Hepatocyte (in vitro differentiated cells): ENCODE measurements at places on chromosomes 12 and 14.

DNA sequence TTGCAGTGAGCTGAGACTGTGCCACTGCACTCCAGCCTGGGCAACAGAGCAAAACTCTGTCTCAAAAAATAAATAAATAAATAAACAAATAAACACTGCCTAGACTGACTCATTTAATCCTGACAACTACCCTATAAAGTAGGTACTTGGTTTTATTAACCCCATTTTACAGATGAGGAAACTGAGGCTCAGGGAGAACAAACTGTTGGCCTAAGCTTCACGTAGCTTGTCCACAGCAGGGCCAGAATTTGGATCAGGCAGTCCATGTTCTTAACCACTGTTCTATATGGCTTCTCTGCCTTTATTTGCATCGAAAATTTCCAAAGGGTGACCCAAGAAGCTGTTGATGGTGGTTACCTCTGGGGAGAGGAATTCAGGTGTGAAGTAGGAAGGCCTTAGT lies 5.7 kb upstream of the POP5 start:
- H3K27me3 ChIP-seq = peaks cover 6% of the 10 kb centered on the region
- DNase-seq = no peak
- no peak overlapping the region for H3K4me3 ChIP-seq

GRCh38 chr12:132465269-132466190 lies 24.4 kb upstream of the FBRSL1 start:
- H3K4me1 ChIP-seq = peaks cover 7% of the 10 kb centered on the region
- no peaks in the 10 kb centered on the region for H3K27me3 ChIP-seq
- no peak overlapping the region for H3K27ac ChIP-seq
- peak; percentile 45 for DNase-seq
- H3K4me3 ChIP-seq = no peak overlapping the region

GRCh38 chr12:82672811-82673495 lies 13.8 kb upstream of the TMTC2 start:
- DNase-seq = no peak
- H3K27ac ChIP-seq = no peak overlapping the region
- H3K36me3 ChIP-seq = no peaks in the 10 kb centered on the region
- H3K4me3 ChIP-seq = no peak overlapping the region
- H3K4me1 ChIP-seq = no peaks in the 10 kb centered on the region
- H3K27me3 ChIP-seq = no peaks in the 10 kb centered on the region

DNA sequence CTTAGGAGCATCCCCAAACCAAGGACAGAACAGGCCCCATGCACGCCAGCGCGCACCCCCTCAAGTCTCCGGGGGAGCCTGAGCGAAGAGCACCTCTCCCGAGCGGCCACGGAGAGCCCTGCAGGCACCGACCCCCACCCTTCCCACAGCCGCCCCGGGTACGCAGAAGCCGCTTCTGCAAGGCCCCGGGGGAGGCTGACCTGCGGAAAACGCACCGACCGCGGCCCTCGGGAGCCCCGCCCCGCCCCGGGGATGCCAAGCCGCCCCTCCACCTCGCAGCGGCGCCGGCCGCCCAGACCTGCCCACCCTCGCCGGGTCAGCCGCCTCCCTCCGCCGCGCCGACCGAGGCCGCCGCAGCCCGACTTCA lies 385 bp downstream of the CAPRIN2 start:
- DNase-seq = no peak
- H3K4me1 ChIP-seq = peaks cover 16% of the 10 kb centered on the region
- H3K27me3 ChIP-seq = no peaks in the 10 kb centered on the region

DNA sequence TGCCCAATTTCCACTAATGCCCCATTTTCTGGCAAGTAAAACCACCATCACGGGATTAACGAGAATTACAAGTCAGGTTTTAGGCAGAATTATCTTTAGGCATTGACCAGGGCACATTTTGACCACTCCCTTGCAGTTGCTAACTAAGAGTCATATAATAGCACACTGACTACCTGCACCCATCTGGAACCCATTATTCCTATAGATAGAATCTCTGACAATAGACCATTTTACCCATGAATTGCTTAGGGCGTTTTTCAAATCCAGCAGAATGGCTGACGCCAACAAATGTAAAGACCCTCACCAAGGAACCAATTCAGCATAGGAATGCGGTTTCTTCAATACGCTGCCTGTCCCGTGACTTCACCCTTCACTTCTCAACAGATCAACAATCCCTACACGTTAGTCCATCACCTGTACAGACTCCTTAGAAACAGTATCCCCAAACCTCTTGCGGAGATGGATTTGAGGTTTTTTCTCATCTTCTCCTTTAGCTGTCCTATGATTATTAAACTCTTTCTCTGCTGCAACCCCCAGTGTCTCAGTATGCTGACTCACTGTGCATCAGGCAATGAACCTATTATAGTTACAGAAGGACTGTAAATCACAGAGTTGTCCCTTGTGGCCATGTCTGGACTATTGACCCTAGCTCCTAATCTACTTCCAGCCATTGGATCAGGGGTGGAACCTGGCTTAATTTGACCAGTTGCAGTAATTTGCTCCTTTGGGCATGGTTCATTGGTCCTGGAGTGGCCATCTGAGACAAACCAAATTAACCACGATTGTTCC lies 177.3 kb upstream of the PLXNC1 start:
- no peaks in the 10 kb centered on the region for H3K27me3 ChIP-seq
- no peaks in the 10 kb centered on the region for H3K36me3 ChIP-seq
- H3K27ac ChIP-seq = no peak overlapping the region
- H3K4me3 ChIP-seq = no peak overlapping the region
- no peaks in the 10 kb centered on the region for H3K4me1 ChIP-seq

GRCh38 chr12:111409403-111409779 lies 3.7 kb downstream of the SH2B3 start:
- H3K4me3 ChIP-seq = no peak overlapping the region
- H3K27ac ChIP-seq = no peak overlapping the region
- peaks cover 20% of the 10 kb centered on the region for H3K4me1 ChIP-seq

DNA sequence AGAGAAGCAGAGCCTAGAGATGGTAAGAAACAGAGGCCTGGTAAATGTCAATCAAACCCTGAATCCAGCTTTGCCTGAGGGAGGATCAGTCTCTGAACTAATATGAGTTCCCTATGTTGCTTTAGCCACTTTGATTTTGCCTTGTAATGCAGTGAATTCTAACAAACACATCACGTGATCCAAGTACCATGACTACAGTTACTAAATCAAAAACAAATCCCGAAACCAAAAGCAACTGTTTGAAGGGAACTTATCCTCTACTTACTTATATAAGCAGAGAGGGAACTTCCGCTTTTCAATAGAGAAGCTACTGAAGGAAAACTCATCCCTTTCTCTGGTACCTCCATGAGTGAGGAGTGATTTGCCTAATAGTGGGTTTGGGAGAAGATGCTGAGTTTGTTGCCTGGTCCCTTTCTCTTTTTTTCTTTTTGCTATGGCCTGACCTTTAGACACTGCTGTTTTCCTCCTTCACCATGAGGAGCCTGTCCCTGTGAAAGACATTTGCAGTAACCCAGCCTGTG lies 7.7 kb upstream of the PPTC7 start:
- no peaks in the 10 kb centered on the region for H3K4me1 ChIP-seq
- no peaks in the 10 kb centered on the region for H3K36me3 ChIP-seq
- H3K27me3 ChIP-seq = no peaks in the 10 kb centered on the region
- no peak for DNase-seq
- no peak overlapping the region for H3K4me3 ChIP-seq

- H3K36me3 ChIP-seq = no peaks in the 10 kb centered on the region
- no peaks in the 10 kb centered on the region for H3K4me1 ChIP-seq
- H3K27me3 ChIP-seq = no peaks in the 10 kb centered on the region
- no peak overlapping the region for H3K27ac ChIP-seq
- no peak for DNase-seq
- no peak overlapping the region for H3K4me3 ChIP-seq
Measured at GRCh38 chr12:93609281-93610192, 37.1 kb downstream of the SOCS2 start.

- H3K27ac ChIP-seq = no peak overlapping the region
- H3K4me3 ChIP-seq = no peak overlapping the region
- no peaks in the 10 kb centered on the region for H3K36me3 ChIP-seq
- DNase-seq = no peak
Measured at GRCh38 chr12:66550626-66551025, 128.2 kb downstream of the GRIP1 start.

- no peak overlapping the region for H3K4me3 ChIP-seq
- no peak overlapping the region for H3K27ac ChIP-seq
- no peaks in the 10 kb centered on the region for H3K36me3 ChIP-seq
- DNase-seq = no peak
- no peaks in the 10 kb centered on the region for H3K27me3 ChIP-seq
- H3K4me1 ChIP-seq = no peaks in the 10 kb centered on the region
Measured at GRCh38 chr12:91056488-91056887, 1.3 kb downstream of the KERA start.

DNA sequence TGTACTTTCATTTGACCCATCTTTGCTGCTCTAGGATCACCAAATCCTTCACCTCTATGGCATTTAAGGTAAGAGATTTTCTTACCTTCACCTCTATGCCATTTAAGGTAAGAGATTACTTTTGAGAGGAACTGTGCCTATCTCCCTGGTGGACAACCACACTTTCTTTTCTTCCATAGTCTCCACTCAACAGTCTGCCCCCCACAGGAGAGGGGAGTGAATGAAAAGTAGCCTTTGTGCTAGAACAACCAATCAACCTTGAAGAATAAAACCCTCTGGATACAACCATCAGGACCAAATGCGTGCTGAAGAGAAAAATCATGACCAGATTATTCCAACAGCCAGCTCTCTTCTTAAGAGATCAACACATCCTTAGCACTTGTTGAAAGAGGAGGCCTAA lies 258.6 kb upstream of the TMPO start:
- no peak for DNase-seq
- no peaks in the 10 kb centered on the region for H3K27me3 ChIP-seq
- no peak overlapping the region for H3K4me3 ChIP-seq
- H3K4me1 ChIP-seq = no peaks in the 10 kb centered on the region
- no peaks in the 10 kb centered on the region for H3K36me3 ChIP-seq
- H3K27ac ChIP-seq = no peak overlapping the region

DNA sequence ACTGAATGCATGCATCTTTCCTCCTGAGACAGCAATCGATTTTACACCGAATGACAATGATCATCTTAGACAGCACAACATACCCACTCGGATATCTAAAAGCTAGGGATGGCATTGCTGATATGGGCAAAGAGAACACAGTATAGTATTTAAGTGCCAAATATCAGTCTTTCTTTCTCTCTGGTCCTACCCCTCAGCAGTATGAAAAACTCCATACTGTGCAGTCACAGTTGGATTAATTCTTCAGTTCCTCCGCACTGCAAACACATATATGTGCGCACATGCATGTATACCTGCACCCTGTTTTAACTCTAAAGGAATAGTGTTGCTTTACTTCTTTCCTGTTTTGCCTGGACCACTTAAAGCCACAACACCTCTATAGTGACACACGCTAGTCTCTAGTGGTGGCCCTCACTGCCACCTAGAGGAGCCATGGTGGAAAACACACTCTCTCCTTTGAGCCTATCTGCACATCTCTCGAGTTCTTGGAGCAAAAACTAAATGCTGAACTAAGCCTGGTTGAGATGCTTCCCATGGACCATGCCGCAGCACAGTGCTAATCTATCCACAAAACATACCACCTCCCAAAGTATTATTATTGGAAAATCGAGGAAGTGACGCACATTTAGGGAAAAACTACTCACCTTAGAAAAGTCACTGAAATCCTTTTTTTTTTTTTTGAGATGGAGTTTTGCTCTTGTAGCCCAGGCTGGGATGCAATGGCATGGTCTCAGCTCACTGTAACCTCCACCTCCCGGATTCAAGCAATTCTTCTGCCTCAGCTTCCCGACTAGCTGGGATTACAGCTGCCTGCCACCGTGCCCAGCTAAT lies 11.9 kb downstream of the TMEM52B start:
- no peak overlapping the region for H3K27ac ChIP-seq
- no peaks in the 10 kb centered on the region for H3K27me3 ChIP-seq
- peak; percentile 80 for DNase-seq
- no peak overlapping the region for H3K4me3 ChIP-seq
- H3K4me1 ChIP-seq = no peaks in the 10 kb centered on the region

DNA sequence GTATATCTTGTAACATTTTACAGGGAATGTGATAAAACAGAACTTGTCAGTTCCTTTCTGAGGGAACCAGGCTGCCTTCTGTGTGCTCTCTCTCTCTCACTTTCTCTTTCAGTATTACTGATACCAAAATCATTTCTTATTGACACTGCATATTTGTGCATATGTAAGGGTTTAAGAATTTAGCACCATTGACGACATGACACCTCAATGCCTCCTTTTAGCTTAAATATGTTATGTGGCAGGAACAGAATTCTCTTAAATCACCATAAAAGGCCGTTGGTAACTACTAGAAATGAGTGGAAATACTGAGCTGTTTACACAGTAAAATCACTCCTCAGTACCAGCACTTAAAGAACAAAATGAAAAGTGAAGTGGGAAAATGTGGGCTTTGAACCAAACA lies 457.7 kb upstream of the SYT1 start:
- H3K4me3 ChIP-seq = no peak overlapping the region
- no peaks in the 10 kb centered on the region for H3K27me3 ChIP-seq
- no peak for DNase-seq
- H3K27ac ChIP-seq = no peak overlapping the region

- H3K27ac ChIP-seq = peak within 1 kb of the TSS; percentile 98
- no peaks in the 10 kb centered on the region for H3K36me3 ChIP-seq
- H3K4me3 ChIP-seq = peak within 1 kb of the TSS; percentile 12
- H3K4me1 ChIP-seq = peaks cover 5% of the 10 kb centered on the region
- DNase-seq = peak; percentile 89
- no peaks in the 10 kb centered on the region for H3K27me3 ChIP-seq
Measured at GRCh38 chr14:24307575-24308341, at the start of gene CIDEB. Gene CIDEB, minus strand, starts transcription at chr14:24307977. Its CDS starts 119 bp downstream, at chr14:24307858.

DNA sequence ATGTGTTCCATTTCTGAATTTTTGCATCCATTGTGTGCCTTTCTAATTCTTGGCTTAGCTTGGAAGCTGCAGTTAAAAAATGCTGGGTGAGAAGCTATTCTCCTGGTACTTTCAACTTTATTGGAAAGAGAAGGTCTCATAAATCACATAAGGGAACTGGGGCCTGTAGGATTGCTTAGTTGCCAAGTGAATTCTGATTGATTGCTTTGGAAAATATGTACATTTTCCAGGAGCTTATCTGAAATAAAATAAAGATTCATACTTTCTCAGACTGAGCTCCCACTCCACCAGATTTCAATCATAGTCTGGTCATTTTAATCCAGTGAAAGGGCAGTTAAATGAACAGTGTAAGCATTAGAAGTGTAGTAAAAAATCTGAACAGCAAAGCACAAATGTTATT lies 50.0 kb upstream of the PRICKLE1 start:
- H3K27me3 ChIP-seq = no peaks in the 10 kb centered on the region
- no peak for DNase-seq
- no peak overlapping the region for H3K27ac ChIP-seq

DNA sequence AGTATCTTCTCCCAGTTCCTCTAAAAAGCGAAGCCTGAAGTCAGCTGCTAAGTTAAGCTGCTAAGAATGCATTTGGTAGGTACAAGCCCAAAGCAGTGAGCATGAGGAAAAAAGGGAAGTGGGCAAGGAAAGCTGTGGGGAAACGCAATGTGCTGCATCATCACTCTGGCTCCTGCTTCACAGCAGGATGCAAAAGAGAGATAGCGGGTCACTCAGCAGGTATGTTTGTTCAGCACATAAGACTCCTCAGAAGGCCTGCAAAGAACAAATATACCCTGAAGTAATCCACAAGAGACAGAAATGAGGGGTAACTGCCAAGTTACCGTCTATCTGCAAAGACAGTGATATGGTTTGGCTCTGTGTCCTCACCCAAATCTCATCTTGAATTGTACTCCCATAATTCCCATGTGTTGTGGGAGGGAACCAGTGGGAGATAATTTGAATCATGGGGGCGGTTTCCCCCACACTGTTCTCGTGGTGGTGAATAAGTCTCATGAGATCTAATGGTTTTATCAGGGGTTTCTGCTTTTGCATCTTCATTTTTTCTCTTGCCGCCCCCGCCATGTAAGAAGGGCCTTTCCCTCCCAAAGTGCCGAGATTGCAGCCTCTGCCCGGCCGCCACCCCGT lies 127.4 kb upstream of the EGLN3 start:
- H3K27ac ChIP-seq = no peak overlapping the region
- no peaks in the 10 kb centered on the region for H3K27me3 ChIP-seq
- peak; percentile 35 for DNase-seq
- H3K36me3 ChIP-seq = no peaks in the 10 kb centered on the region
- H3K4me3 ChIP-seq = no peak overlapping the region
